Right renal cortex interstitium (tissue), 3 donors: ENCODE measurements at places on chromosomes 16 and 17.

DNA sequence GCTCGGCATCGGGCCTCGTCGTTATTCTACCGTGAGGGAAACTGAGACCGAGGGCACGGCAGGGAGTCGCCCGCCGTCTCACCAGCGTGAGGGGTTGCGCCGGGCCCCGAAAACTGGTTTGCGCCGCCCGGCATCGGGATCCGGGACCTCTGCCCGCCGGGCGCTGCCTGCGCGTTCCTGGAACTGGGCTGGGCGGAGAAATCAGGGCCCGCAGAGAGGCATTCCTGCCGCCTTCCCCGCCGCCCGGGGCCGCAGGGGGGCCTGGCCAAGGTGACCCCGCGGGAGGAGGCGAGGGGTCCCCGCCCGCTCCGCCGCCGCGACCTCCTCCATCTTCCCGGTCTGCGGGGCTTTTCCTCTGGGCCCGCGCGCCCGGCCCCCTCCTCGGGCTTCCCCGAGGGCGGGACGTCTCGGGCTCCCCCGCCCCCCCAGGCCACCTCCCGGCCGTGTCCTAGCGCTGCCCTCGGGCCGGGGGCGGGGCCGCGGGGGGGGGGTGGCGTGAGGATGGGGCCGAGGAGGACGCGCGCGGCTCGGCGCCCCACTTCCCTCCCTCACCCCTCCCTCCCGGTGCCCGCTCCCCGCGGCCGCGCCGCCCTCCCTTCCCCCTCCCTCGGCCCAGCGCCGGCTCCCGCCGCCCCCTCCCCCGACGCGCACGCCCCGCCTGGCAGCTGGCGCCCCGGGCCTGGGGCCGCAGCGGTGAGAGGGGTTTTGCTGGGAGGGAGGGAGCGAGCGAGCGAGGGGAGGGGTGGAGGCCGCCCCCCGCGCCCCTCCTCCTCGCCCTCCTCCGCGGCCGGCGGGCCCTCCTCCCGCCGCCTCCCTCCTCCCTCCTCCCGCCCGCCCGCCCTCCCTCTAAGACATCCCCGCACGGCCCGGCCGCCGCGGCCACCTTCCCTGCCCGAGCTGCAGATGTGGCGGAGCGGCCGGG, at the start of gene GLIS2:
Gene GLIS2 (plus strand): TSS at position 882 of the 922 bp plus-strand sequence. CDS start 16,214 bp downstream, outside the sequence.
- no peak for DNase-seq

DNA sequence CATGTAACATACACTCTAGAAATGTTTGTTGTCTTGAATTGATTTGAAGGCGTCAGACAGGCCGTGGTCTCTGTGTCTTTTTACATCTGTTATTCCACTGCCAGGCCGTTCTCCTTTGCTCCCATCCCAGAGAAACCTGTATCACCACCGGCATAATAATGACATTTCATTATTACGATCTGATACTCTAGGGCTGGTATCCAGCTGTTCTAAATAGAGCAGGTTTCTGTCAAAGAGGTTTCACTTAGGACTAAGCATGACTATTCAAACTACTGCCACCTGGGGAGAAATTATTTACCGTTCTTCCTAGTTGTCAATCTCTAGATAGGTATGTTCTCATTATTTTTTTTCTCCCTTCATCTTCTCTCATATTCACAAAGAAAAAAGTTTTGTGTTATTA, 1016.2 kb upstream of the EEF2KMT start:
- DNase-seq: no peak

- DNase-seq: no peak
Observed at GRCh38 chr17:7186241-7186640, 7.1 kb upstream of the ASGR1 start.

- no peak for DNase-seq
Observed at GRCh38 chr17:70905796-70906195, 736.5 kb downstream of the KCNJ2 start.

DNA sequence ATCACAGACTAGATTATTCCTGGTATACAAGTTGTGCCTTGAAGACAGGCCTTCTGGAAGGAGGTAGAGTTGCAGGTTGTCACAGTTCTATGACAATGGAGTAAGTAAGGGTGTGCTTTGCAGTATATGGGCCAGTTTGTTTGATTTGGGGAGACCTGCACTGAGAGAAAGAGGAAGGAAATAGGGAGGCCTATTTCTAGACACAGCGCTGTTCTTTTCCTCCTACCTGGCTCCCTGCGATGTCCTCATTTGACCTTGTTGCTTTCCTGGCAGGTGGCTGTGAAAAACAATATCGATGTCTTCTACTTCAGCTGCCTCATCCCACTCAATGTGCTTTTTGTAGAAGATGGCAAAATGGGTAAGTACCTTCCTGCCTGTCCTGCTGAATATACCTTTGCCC, 22.5 kb upstream of the RASL10B start:
- no peak for DNase-seq

- DNase-seq: no peak
Observed at GRCh38 chr16:85491058-85491771, 121.9 kb upstream of the GSE1 start.

DNA sequence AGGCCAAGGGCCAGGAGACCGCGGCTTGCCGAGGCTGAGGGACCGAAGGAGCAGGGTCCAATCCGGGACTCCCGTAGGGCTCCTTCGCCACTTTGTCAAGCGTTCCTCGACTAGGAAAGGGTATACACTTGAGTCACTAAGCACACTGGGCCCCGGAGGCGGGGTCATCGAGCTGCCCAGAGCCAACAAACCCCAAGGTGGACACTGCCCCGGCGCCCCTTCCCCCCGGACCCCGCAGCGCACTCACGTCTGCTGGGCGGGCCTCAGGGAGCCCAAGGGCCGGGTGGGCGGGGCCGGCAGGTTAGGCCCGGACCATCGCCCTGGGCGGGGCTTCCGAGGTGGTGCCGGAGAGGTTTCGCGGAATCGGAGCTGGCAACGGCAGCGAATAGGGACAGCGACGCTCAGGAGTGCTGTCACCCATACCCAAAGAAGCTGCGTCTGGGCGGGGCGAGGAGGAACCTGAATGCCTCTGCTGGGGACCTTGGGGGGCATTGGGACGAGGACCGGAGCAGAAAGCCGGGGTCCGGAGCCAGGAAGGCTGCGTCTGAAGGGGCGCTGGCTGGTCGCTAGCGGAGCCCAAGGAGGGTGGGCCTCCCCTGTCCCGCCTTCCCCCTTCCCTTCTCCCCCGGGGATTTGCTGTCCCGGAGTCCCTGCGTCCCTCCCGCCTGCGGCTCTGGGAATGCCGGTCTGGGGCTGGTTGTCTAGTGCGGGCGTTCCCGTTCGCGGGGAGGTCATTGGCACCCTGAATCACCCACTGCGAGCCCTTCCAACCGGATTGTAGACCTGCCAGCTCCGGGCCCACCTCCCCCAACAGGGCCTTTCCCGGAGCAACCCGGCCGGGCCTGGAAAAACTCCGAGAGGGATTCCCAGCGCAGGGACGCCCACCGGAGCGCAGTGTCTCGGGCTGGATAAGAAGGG, 118.2 kb upstream of the SMURF2 start:
- no peak for DNase-seq

- DNase-seq: no peak
Observed at GRCh38 chr17:76452127-76452659, 759 bp downstream of the UBE2O start.

GRCh38 chr16:23131931-23132621, 17.2 kb downstream of the USP31 start:
- peak; percentile 61 for DNase-seq

GRCh38 chr17:39818358-39819000, 45.6 kb downstream of the IKZF3 start:
- no peak for DNase-seq

GRCh38 chr16:2147981-2148671, at the start of gene RAB26:
RAB26 (plus strand) TSS chr16:2148625; CDS start chr16:2148784, 159 bp downstream.
- DNase-seq: peak; percentile 25

DNA sequence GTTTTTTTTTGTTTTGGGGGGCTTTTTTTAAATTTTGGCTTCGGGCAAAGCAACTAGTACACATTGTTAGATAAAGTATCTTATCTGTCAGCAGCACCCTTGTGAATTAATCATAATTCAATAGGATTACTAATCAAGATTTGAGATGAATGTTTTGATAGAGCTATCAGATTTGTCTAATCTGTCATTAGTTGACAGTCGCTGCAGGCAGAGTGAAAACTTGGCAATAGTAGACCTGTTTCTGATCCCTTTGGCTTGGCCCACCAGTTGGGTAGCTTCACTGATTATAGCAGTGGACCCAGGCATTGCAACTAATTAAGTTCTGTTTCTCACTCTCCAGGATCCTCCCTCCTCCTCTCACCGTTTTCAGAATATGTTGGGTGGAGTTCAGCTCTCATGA, 258.6 kb downstream of the IRX3 start:
- DNase-seq: no peak

GRCh38 chr17:14320734-14321475, 20.0 kb downstream of the HS3ST3B1 start:
- DNase-seq: no peak

GRCh38 chr16:86239381-86239780, 270.9 kb upstream of the FOXF1 start:
- no peak for DNase-seq

GRCh38 chr16:30548416-30549253, 9.5 kb downstream of the ZNF764 start:
- no peak for DNase-seq

GRCh38 chr17:17445925-17446665, 30.7 kb upstream of the MED9 start:
- DNase-seq: no peak

GRCh38 chr17:10139577-10139976, 58.8 kb downstream of the GAS7 start:
- DNase-seq: no peak

DNA sequence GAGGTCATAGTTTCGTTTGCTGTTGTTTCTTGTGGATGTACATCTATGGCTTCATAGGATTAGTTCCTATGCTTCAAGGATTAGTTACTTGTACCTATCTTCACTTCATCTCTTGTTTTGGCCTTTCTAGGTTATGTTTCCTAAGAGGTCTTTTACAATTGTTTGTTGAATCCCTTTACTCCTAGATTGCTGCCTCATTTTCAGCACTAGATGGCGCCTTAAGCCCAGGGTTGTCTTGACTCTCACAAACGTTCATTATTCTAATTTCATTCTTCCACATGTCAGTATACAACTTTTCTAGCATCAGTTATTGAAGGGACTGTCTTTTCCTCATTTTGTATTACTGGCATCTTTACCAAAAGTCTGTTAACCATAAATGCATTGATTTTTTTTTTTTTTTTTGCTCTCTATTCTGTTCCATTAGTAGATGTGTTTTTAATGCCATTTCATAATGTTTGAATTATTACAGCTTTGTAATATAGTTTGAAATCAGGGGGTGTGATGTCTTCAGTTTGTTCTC, 45.0 kb upstream of the NACA2 start:
- no peak for DNase-seq

GRCh38 chr17:47244697-47245096, 8.9 kb upstream of the ITGB3 start:
- no peak for DNase-seq

DNA sequence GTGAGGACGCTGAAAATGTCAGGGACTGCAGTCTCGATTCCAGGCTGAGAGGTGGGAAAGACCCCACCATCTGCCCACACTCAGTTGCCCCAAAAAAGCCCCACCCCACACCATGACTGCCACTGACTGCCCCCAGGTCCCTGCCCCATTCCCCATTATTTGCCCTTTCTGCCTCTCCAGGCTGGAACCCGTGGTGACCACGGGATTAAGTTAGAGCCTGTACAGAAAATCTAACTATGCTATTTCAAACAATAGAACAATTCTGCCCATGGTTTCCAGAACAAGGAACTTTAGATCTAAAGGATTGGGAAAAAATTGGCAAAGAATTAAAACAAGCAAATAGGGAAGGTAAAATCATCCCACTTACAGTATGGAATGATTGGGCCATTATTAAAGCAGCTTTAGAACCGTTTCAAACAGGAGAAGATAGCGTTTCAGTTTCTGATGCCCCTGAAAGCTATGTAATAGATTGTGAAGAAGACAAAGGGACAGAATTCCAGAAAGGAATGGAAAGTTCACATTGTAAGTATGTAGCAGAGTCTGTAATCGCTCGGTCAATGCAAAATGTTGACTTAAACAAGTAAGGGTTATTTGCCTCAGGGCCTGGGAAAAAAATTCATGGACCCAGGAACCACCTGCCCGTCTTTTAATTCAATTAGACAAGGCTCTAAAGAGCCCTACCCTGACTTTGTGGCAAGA, 14.4 kb downstream of the FLYWCH1 start:
- no peak for DNase-seq

GRCh38 chr16:47004652-47005051, 31.2 kb upstream of the DNAJA2 start:
- no peak for DNase-seq

GRCh38 chr17:43094129-43094835, 30.9 kb downstream of the BRCA1 start:
- no peak for DNase-seq

DNA sequence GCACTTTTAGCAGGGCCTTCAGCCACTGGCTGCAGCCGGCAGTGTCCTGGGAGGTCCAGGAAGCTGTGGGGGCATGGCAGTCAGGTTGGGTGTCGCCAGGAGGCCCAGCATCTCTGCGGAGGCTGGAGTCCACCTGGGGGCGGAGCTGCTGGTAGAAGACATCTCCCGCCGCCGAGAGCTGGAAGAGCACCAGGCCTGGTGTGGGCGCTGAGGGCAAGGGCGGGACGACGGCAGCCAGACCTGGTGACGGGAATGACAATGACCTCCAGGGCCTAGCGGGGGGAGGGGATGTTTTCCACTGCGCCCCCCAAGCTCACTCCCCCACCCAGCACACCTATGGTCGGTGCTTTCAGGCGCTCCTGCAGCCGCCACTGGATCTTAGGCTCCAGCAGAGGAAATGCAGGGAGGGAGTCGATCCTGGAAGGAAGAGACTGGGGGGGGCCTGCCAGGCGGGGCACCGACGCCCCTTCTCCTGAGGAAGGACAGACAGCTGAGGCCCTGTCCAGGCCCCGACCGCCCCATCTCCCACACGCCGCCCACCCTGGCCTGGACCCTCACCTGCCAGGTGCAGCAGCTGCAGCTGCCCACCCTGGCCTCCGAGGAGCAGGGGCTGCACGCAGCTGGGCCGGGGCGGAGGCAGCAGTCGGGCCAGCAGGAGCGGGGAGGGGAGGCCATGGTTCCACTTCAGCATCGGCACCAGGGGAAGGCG, 7.1 kb downstream of the TAF1C start:
- no peak for DNase-seq

- DNase-seq: no peak
Observed at GRCh38 chr16:138049-138417, 440 bp downstream of the NPRL3 start.

DNA sequence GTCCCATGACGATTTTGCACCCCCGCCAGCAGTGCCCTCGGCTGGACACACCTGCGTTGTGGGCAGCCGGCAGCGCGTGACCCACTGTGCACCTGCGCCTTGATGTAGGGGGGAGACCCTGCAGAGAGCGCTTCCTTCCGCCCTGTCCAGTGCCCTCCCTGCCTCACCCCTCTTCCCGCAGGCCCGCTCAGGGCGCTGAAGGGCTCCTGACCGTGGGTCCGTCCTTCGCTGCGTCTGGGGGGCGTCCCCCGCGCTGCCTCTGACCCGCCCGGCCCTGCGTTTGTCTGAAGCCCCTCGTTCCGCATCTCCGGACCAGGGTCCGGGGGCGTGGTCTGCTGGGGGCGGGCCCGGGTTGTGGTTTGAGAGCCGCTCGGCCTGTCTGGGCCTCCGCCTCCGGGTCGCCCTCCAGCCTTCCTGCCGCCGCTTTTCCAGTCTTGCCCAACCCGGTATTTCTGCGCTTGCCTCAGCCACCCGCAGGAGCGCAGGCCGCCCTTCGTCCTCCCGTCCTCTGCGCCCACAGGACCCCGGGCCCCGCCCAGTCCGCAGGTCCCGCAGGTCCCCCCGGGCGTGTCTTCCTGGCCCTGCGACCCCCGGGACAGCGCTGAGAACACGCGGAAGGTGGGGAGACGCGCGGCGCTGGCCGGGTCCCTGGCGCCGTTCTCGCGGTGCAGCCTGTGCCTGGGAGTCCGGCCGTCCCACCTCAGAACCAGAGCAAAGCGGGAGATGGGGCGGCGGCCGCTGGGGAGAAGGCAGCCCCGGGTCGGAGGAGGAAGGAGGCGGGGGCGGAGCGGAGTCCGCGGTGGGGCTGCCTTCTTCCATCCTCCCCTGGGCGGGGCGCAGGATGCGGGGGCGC, 4.0 kb upstream of the IL17C start:
- no peak for DNase-seq
